Cardiac muscle cell (in vitro differentiated cells and primary cell): ENCODE measurements at places on chromosomes 1 and 21. TPM values are rescaled to one million over a fixed set of nuclear protein-coding genes. Genes with fewer than 3 reads are reported as not detected.

The ECE1 gene
- 42.4 and 57.8 TPM in 2 replicates for polyA plus RNA-seq

The IQCC gene
- 2.8 and 4.8 TPM in 2 replicates for polyA plus RNA-seq

The ZNF695 gene
- polyA plus RNA-seq: 2.0 and 3.7 TPM in 2 replicates

The TDRD5 gene
- polyA plus RNA-seq: not detected in 2 replicates

The LIPI gene
- polyA plus RNA-seq: not detected in 2 replicates

The TLCD4 gene
- polyA plus RNA-seq: 15.1 and 24.9 TPM in 2 replicates

The IFI44L gene
- polyA plus RNA-seq: not detected in 2 replicates

The LCE4A gene
- not detected in 2 replicates for polyA plus RNA-seq

The PDPN gene
- 13.0 and 24.9 TPM in 2 replicates for polyA plus RNA-seq

The COL16A1 gene
- 67.7 and 119 TPM in 2 replicates for polyA plus RNA-seq
